ENCODE measurements at places on chromosomes 5 and 9.

- DNase-seq: no peak
Observed at GRCh38 chr5:156500755-156501154, 173.8 kb downstream of the SGCD start.

DNA sequence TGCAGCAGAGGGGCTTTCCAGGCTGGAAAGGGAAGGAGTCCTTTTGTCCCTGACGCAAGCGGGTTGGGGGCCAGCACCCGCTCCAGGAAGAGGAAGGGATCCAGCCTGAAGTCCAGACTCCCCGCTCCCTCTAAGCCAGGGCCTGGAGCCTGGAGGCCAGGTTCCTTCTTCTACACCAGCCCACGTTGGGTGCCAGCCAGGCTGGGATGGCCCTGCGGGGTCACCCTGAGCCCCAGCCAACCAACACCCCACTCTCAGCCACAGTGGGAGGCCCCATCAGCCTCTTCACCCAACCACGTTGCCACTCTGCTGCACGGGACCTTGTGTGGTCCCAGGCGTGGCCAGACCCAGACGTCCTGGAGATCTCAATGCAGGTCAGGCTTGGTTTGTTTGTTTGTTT lies 970 bp upstream of the FUT7 start:
- no peak for DNase-seq

DNA sequence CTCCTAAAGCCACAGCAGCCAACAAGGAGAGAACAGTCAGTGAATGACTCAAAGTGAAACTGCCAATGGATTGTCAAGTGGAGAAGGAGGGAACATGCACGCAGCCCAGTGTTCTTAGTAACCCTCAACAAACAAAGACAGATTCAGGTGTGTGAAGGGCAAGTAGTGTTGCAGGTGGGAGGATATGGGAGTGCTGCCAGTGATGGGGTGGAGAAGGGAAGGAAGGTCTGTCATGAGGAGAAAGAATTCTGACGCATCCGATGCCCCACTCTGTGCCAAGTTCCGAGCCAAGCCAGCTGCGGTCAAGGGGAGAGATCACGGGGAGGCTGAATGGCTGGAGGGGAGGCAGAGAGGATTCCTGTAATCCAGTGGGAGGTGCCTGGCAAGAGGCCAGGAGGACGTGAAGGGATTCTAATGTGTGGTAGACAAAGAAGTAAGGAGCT lies 56.5 kb downstream of the CAST start:
- DNase-seq: peak; percentile 81

DNA sequence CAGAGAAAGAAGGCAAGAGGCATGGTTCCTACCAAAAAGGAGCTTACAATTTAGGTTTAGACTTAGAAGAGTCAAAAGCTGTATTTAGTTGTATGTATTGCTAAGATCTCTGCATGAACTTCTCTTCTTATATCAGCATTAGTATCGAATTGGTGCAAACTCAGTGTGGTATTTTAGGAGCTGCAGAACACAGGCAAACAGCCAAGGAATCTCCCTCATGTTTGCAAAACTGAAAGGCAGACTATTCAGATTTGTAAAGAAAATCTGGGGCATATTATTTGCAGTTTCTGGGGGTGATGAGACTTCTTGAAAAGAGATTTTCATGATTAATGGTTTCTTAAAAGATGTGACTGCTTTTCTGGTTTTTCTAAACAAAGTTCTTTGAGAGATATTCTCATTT lies 252.7 kb downstream of the CEMIP2 start:
- no peak for DNase-seq

GRCh38 chr5:10825897-10826644 lies 65.0 kb upstream of the DAP start:
- DNase-seq: peak; percentile 43

DNA sequence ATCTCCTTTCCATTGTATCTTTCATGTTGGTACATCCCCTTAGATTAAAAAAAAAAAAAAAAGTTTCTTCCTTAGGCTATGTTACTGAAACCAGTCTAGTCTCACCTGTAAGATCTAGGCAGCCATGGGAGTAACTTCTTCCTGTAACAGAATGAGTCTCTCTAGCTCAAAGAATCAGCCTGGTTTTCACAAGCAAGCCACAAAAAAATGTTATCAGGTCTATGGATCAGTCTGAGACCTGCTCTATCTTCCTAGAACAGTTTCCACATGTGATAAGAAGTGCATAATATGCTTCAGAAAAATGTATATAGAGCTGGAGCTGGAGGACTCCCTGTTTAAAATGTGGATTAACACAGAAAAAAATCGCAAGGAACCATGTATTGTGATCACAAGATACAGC lies 53.8 kb downstream of the ARRDC3 start:
- no peak for DNase-seq

DNA sequence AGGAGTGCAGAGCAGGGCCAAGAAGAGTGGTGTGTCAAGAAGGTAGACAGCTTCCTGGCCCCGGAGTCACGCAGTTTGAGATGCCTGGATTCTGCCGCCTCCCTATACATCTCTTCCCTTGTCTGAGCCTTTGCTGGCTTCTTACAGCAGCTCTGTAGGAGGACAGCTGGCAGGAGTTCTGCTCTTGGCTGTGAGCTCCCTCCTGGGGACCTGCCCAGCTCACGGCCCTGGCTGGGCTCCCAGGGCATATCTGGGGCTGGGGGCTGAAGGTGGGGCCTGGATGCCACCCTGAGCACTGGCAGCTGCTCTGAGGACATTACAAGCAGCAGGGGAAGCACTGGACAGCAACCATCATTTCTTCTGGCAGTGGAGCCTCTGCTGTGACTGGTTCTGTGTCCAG lies 786 bp upstream of the TSSK1B start:
- DNase-seq: no peak

- DNase-seq: peak; percentile 6
Observed at GRCh38 chr5:164302533-164303235, 797.3 kb downstream of the MAT2B start.
